ENCODE measurements at places on chromosomes 13 and 19.
A peak's percentile ranks its signal among the peaks of the same experiment; 100 is the strongest.

DNA sequence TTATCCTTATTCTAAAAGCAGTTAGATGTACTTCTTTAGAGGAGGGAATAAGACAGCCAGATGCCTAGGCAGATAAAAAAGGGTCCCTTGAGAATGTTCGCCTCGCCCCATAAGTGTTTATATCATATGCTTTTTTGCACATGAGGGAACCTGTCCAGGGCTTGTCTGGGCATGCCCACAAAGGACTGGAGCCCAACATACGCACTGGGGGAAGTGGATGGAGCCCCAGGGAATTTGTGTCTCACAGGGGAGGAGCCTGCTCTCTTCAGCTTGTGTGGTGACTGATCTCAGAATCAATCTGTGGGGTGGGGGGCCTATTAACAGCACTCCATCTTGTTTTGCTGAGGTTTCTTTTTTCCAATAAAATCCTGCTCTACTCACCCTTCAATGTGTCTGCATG lies 22.6 kb downstream of the MED4 start:
- H3K4me3 ChIP-seq: no peak overlapping the region
- DNase-seq: no peak
- H3K36me3 ChIP-seq: peaks cover 100% of the 10 kb centered on the region

DNA sequence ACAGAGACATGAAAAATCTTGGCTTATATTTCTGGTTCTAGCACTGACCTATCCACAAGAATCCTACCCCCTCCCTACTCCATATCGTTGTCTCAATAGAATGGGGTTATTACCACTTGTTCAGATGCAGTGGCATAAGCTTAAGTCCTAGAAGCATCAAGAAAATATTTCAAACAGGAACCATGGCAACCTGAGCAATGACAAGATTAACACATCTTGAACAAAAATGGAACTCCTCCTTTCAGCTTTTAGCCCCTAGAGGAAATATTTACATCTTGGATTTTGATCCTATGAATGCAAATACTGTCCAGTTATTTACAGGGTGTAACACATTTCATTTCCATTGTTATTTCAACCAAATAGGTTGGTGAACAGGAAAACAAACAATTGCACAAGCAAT lies 46.1 kb upstream of the TSC22D1 start:
- H3K36me3 ChIP-seq: no peaks in the 10 kb centered on the region
- no peaks in the 10 kb centered on the region for H3K4me1 ChIP-seq
- no peak overlapping the region for H3K27ac ChIP-seq

GRCh38 chr19:12331211-12331941 lies 2.1 kb downstream of the ZNF563 start:
- H3K27me3 ChIP-seq: no peaks in the 10 kb centered on the region
- no peaks in the 10 kb centered on the region for H3K36me3 ChIP-seq
- H3K4me3 ChIP-seq: no peak overlapping the region
- DNase-seq: peak; percentile 20

GRCh38 chr13:97802213-97802612 lies 151.3 kb upstream of the IPO5 start:
- no peak for DNase-seq
- H3K27me3 ChIP-seq: no peaks in the 10 kb centered on the region
- no peaks in the 10 kb centered on the region for H3K36me3 ChIP-seq

- DNase-seq: no peak
- H3K27me3 ChIP-seq: no peaks in the 10 kb centered on the region
- H3K4me3 ChIP-seq: no peak overlapping the region
- H3K4me1 ChIP-seq: no peaks in the 10 kb centered on the region
- H3K36me3 ChIP-seq: no peaks in the 10 kb centered on the region
These were observed 886.6 kb downstream of the DIAPH3 start for GRCh38 chr13:59277106-59277505.

DNA sequence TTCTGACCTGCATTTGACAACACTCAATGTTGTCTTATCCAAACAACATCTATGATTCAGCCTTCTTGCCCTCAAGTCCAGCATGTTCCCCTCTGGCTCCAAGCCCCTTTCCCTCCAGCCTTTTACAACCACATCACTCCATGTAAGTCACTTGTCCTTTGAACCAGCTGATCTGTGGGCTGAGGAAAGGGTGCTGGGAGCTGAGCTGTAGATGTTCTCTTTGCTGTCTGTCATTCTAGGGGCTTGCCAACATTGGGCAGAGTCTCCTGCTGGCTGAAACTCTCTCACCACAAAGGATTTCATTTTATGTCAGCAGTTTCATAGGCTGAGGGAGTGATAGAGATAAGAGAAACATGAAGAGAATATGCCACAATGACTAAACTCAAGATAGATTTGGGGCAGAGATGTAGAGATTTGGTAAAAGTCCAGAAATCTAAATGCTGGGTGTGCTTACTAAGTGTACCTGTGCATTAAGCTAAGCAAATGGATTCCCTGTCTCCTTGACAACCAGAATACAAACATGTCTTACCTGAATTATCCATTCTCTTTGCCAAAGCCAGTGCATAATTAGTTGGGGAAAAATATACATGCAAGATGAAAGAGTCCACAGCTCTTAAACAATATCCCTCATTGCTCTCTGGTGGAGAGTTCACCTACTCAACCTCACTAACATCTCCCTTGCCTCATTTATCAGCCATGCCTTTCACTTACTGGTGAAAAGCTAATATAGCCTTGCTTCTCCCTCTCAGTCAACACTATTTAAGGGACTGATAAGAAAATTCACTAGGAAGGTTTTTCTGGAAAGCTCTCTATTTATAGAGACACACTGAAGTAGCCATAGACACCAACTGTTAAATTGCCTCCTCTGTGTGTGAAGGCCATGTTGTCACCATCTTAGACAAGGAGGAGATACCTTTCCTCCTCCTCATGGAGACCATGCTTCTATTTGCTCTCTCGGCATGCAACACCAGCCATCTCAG lies 175.5 kb upstream of the SERP2 start:
- no peak overlapping the region for H3K27ac ChIP-seq
- no peaks in the 10 kb centered on the region for H3K27me3 ChIP-seq
- DNase-seq: no peak
- no peaks in the 10 kb centered on the region for H3K4me1 ChIP-seq
- H3K36me3 ChIP-seq: no peaks in the 10 kb centered on the region
- H3K4me3 ChIP-seq: no peak overlapping the region

DNA sequence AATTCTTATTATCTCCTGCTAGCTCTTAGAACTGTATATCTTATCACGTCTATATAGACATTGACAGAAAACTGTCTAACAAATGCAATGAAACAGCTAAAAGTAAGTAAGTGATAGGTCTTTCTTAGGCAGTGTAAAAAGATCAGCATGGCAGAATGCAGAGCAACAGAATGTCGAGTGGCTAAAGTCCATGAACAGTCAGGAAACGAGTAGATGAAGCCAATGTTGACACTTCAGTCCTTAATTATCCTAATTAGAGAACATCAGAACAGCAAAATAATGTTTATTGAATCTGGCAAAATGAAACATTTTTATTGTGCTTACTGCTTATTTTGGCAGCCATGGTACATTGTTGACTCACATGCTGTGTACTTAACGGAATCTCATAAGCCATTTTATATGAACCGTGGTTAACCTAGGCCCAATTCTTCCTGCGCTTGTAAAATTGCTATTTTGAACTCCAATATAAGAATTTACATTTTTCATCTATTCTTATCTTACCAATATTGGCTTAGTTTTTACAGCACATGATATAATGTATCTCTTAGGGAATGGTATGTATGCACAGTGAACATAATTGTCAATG lies 748.1 kb downstream of the DACH1 start:
- no peak overlapping the region for H3K4me3 ChIP-seq
- no peaks in the 10 kb centered on the region for H3K27me3 ChIP-seq
- H3K27ac ChIP-seq: no peak overlapping the region
- DNase-seq: no peak
- H3K4me1 ChIP-seq: no peaks in the 10 kb centered on the region

DNA sequence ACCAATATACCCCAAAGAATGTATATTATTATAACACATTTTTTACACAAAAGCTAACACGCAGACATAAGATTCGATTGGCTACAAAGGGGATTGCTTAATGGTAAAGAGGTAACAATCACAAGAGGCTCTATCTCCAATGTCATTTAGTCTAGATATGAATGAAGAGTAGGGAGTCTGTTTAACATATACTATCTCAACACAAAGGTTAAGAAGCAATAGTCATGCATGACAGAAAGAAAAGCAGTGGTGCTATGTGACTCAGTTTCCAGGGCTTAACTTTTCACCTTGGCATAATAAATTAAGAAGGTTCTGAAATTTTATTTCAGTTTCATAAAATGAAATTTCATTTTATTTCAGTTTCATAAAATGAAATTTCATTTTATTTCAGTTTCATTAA lies 33.3 kb downstream of the UFM1 start:
- H3K27ac ChIP-seq: no peak overlapping the region
- H3K4me3 ChIP-seq: no peak overlapping the region
- peaks cover 7% of the 10 kb centered on the region for H3K4me1 ChIP-seq
- H3K27me3 ChIP-seq: no peaks in the 10 kb centered on the region

- H3K4me3 ChIP-seq: no peak overlapping the region
- peaks cover 14% of the 10 kb centered on the region for H3K4me1 ChIP-seq
- no peaks in the 10 kb centered on the region for H3K36me3 ChIP-seq
These were observed 29.6 kb upstream of the RCBTB2 start for GRCh38 chr13:48562296-48563066.

- H3K27me3 ChIP-seq: no peaks in the 10 kb centered on the region
- DNase-seq: no peak
- no peaks in the 10 kb centered on the region for H3K4me1 ChIP-seq
- no peak overlapping the region for H3K27ac ChIP-seq
- no peak overlapping the region for H3K4me3 ChIP-seq
- no peaks in the 10 kb centered on the region for H3K36me3 ChIP-seq
These were observed 515.3 kb downstream of the PCDH9 start for GRCh38 chr13:66714795-66715194.

DNA sequence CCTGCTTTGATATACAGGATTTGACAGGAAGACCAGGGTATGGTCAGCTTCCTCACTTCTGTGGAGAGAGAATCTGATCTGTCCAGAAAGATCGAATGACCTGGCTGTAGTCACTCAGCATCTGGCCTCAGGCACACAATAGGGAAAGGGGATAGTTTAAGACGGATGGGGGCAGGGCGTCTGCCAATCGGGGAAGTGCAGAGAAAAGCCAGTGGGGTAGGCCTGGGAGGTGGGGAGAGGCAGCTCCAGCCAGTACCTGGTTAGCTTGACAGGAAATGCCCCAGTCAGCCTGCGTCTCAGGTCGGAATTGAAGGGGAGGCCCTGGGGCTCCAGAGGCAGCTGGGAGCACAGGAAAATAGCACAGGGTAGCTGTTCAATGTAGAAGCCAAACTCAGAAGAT lies 12.4 kb downstream of the ZNF444 start:
- H3K27me3 ChIP-seq: no peaks in the 10 kb centered on the region
- no peak overlapping the region for H3K27ac ChIP-seq
- no peak for DNase-seq
- no peak overlapping the region for H3K4me3 ChIP-seq
- no peaks in the 10 kb centered on the region for H3K36me3 ChIP-seq

- DNase-seq: peak; percentile 78
- H3K4me3 ChIP-seq: peak overlapping the region; percentile 97
- H3K36me3 ChIP-seq: peaks cover 9% of the 10 kb centered on the region
- H3K27me3 ChIP-seq: no peaks in the 10 kb centered on the region
- H3K27ac ChIP-seq: peak overlapping the region; percentile 98
- H3K4me1 ChIP-seq: peaks cover 58% of the 10 kb centered on the region
These were observed 1.0 kb downstream of the PRMT1 start for GRCh38 chr19:49677901-49678674.

DNA sequence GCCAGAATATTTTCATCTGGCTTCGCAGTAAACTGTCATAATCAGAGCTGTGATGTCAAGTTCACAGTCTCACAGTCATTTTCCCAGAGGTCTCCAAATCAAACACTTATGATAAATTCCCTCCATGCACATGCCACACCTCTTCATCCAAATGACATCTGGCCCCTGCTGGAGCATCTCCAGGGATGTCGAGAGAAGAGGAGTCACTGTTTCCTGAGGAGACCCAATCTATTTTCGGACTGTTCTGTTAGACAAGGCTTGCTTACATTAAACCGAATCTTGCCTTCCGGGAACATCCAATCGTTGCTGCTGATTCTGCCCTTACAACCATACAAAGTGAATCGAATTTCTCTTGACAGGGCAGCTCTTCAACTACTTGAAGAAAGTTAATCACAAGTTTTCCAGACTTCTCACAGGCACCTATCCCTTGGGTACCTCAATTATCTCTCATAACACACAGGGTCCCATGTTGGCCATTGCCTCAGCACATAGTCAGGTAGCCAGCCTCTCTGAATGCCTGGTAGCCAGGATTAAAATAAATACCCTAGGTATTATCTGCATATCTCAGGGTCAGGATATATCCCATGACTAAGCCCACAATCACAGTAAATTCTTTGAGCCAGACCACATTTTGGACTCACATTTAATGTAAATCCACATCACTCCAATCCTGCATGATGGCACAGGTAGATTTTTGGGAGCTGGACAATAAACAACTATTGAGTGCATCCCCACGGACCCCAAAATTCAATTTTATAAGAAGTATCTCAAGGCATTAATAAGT lies 182.5 kb downstream of the ABCC4 start:
- no peaks in the 10 kb centered on the region for H3K4me1 ChIP-seq
- DNase-seq: no peak
- no peaks in the 10 kb centered on the region for H3K36me3 ChIP-seq
- no peaks in the 10 kb centered on the region for H3K27me3 ChIP-seq

DNA sequence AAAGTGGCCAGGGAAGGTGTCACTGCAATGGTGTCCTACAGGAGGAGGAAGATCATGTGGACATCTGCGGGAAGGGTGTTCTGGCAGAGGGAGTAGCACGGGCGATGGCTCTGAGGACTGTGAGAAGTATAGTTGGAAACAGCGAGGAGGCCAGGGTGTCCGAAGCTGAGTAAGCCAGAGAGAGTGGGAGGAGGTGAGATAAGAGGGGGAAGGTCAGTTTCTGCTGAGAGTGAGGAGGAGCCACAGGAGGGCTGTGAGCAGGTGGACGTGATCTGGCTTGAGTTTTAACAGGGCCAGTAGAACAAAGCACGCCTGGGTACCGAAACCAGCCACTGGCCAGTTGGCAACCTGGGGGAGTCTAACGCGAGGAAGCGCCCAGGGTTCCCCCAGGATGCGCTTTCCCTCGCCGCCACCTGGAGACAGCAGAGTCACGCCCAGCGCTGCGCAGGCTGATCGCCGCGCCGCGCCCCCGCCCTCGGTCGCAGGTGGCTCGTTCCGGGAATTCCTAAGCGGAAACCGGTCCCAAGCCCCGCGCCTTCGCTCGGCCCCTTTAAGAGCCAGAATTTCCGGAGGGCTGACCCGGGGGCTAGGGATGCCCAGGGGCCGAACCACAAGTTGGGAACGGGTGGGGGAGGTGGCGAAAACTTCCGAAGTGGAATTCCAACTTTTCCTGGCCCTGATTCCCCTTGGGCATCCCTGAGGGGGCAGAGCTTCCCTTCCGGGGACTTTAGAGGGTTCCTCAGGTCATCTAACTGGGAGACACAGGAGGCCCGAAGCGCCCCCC lies 1.1 kb upstream of the LSR start:
- H3K36me3 ChIP-seq: no peaks in the 10 kb centered on the region
- H3K4me3 ChIP-seq: peak overlapping the region; percentile 35
- H3K4me1 ChIP-seq: peaks cover 20% of the 10 kb centered on the region
- DNase-seq: no peak
- peak overlapping the region; percentile 87 for H3K27ac ChIP-seq

- DNase-seq: no peak
- no peaks in the 10 kb centered on the region for H3K27me3 ChIP-seq
- no peaks in the 10 kb centered on the region for H3K4me1 ChIP-seq
- H3K27ac ChIP-seq: no peak overlapping the region
These were observed 1077.3 kb upstream of the MIR17HG start for GRCh38 chr13:90270226-90270625.

GRCh38 chr19:42466521-42467182 lies 23.9 kb upstream of the CXCL17 start:
- H3K4me1 ChIP-seq: peaks cover 13% of the 10 kb centered on the region
- no peak for DNase-seq
- H3K4me3 ChIP-seq: no peak overlapping the region
- H3K27me3 ChIP-seq: no peaks in the 10 kb centered on the region
- no peaks in the 10 kb centered on the region for H3K36me3 ChIP-seq
